ENCODE measurements at places on chromosomes 4 and X.
A peak's percentile ranks its signal among the peaks of the same experiment; 100 is the strongest.

- no peak for DNase-seq
These were observed 8.6 kb downstream of the ATP2B3 start for GRCh38 chrX:153526042-153526441.

- DNase-seq = no peak
These were observed 131.6 kb downstream of the CBLL2 start for GRCh38 chrX:22404297-22404696.

DNA sequence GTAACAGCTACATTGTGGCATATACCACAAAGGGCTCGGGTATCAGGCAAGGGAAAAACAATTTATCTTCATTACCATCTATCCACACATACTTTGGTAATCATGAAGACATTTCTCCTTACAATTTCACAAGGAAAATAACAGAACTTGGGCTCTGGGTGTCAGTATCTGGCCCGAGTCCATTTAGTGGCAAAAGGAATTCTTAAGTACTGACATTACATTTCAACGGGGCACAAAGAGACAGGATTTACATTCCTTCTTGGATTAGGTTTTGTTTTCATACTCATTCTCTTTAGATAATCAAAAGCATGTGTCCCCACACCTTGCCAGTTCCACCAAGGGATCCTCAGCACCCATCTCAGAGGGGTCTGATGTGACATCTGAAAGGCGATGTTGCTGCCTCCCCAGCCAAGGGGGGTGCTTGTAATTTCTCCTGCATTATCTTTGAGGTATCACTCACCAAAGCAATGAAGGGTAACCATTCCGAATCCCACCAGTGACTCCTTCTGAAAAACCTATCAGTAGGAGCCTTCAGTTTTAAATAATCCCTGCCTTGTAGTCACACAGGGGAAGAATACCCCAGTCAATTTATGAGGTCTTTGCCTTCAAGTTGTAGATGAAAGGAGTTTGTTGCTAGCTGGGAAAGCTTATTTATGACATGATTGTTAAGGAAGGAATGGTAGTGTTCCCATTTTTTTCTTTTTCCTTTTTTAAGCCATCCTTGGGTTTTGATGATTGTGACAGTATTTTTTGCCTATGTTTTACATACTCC is 118.6 kb downstream of the PALLD start:
- no peak for DNase-seq

- DNase-seq = no peak
These were observed 102.5 kb downstream of the GEMIN8 start for GRCh38 chrX:13927175-13927574.

GRCh38 chrX:5575407-5575806 is 653.3 kb downstream of the NLGN4X start:
- no peak for DNase-seq

GRCh38 chr4:71133491-71133890 is 140.0 kb downstream of the DCK start:
- DNase-seq = no peak

GRCh38 chr4:8607603-8608481 is 15.3 kb downstream of the CPZ start:
- peak; percentile 5 for DNase-seq

- DNase-seq = no peak
These were observed 49.2 kb upstream of the NAF1 start for GRCh38 chr4:163215896-163216295.

DNA sequence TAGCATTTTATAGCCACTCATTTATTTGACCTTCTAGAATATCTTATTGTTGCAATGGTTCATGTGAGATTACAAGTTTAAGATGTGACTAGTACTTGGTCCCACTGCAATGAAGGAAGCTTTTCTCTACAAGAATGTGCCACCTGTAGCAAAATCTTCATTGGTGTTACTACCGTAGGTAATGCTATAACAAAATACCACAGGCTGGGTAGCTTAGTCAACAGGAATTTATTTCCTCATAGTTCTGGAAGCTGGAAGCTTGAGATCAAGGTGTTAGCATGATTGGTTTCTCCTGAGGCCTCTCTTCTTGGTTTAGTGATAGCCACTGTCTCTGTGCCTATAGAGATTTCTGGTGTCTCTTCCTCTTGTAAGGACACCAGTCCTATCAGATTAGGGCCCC is 441.0 kb downstream of the GPM6A start:
- no peak for DNase-seq

GRCh38 chrX:22795671-22796070 is 204.1 kb upstream of the DDX53 start:
- DNase-seq = no peak
